Upper lobe of left lung (tissue), 6 donors: ENCODE measurements at places on chromosomes 7 and 10.
A peak's percentile ranks its signal among the peaks of the same experiment; 100 is the strongest.

GRCh38 chr7:32048970-32049491 lies 21.2 kb downstream of the PDE1C start:
- H3K4me3 ChIP-seq: no peak overlapping the region
- no peaks in the 10 kb centered on the region for H3K27me3 ChIP-seq
- DNase-seq: no peak
- H3K36me3 ChIP-seq: no peaks in the 10 kb centered on the region

- DNase-seq: no peak
- no peaks in the 10 kb centered on the region for H3K36me3 ChIP-seq
- no peaks in the 10 kb centered on the region for H3K27me3 ChIP-seq
- no peaks in the 10 kb centered on the region for H3K4me1 ChIP-seq
- no peak overlapping the region for H3K27ac ChIP-seq
- no peak overlapping the region for H3K4me3 ChIP-seq
Observed at GRCh38 chr10:61065051-61065450, 121.1 kb upstream of the RHOBTB1 start.

- H3K27me3 ChIP-seq: no peaks in the 10 kb centered on the region
- peaks cover 7% of the 10 kb centered on the region for H3K36me3 ChIP-seq
- no peak overlapping the region for H3K4me3 ChIP-seq
- H3K27ac ChIP-seq: no peak overlapping the region
- no peaks in the 10 kb centered on the region for H3K4me1 ChIP-seq
Observed at GRCh38 chr10:67925449-67926005, 41.1 kb downstream of the SIRT1 start.

- H3K36me3 ChIP-seq: no peaks in the 10 kb centered on the region
- peaks cover 22% of the 10 kb centered on the region for H3K4me1 ChIP-seq
- H3K4me3 ChIP-seq: no peak overlapping the region
Observed at GRCh38 chr10:4944841-4945240, 18.4 kb upstream of the AKR1C1 start.

GRCh38 chr7:141649137-141649864 lies 52.7 kb downstream of the DENND11 start:
- H3K36me3 ChIP-seq: peaks cover 7% of the 10 kb centered on the region
- no peak overlapping the region for H3K27ac ChIP-seq
- DNase-seq: no peak
- H3K27me3 ChIP-seq: no peaks in the 10 kb centered on the region
- no peak overlapping the region for H3K4me3 ChIP-seq

DNA sequence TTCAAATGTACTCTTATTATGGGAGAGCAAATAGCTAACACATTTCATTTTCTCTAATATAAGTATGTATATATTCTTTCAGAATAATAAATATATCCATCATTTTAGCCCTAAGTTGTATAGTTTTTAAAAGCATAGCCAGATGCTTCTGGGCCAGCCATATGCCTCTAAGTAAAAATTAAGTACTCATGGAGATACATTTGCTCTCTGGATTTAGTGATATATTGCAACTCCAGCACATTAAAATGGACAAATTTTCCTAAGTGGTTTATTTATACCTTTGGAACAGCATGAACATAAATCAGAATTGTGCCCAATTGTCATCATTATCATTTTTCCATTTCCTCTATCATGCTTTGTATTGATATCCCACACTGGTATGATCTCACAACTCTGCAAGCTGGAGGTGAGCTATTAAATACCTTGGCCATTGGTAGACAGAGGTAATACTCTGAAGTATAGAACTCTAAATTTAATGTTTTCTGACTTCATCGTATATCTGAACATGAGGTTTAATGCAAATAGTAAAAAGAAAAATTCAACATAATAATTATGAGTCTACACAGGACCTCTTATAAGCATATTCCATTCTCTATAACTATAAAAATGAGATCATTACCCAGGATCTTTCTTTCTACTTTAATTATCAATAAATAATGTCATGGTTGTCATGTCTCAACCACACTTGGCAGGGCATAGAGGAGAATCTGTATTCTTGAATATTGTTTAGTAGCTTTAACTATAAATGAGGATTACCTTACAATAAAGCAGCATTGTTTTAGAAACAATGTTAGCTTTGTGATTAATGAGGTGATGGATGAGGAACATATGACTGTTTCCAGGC lies 90.8 kb downstream of the AGMO start:
- no peaks in the 10 kb centered on the region for H3K36me3 ChIP-seq
- H3K4me1 ChIP-seq: no peaks in the 10 kb centered on the region
- no peaks in the 10 kb centered on the region for H3K27me3 ChIP-seq
- no peak overlapping the region for H3K4me3 ChIP-seq
- DNase-seq: no peak

DNA sequence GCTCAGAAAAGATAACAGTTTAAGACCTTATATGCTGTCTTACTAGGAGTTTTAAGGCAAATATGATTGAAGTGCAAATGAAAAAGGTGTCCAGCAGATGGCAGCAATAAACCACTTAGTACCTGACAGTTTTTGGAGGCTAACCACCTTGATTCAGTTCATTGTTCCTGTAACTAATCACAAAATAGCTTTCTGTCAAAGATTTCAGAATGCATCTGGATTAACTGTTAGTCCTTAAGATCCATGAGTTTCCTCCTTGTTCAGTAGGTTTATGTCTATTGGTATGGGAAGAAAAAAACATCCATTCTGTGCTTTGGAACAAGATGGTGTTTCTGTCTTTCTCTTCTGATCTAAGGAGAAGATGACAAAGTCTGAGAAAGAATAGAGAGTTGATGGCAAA lies 46.6 kb downstream of the CCSER2 start:
- H3K27me3 ChIP-seq: no peaks in the 10 kb centered on the region
- no peak overlapping the region for H3K27ac ChIP-seq
- H3K36me3 ChIP-seq: peaks cover 12% of the 10 kb centered on the region

DNA sequence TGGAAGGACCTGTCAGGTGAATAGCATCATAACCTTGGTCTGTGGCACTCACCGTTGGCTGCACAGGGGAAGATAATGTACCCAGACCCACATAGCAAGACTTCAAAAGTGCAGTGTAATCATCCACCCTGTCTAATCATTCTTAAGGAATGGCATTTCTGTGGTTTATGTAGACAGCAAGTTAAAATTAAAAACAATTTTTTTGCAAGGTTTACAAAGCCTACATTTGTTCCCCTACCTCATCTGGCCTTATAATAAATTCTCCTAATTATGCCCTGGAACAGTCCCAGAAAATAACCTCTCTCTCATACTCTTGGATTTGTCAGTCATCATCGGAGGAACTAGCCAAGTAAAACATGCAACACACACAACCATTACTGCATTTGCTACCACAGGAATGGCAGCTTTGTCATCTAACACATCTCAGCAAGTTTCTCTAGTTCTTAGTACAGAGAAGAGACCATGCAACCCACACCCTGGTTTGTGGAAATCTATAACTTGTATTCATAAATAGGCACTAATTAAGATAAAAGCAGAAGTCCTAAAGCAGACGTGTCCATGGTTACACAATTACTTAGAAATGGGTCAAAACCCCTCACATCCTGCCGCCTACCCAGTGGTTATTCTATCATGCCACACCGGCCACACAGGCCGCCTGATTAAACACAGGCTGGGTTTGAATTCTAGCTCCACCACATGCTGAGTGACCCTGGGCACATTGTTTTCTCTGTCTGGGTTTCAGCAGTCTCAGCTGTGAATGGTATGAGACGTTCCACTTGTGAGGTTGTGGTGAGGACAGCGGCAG lies 19.1 kb downstream of the ABLIM1 start:
- no peak overlapping the region for H3K4me3 ChIP-seq
- DNase-seq: no peak
- no peak overlapping the region for H3K27ac ChIP-seq
- H3K36me3 ChIP-seq: no peaks in the 10 kb centered on the region
- no peaks in the 10 kb centered on the region for H3K27me3 ChIP-seq

DNA sequence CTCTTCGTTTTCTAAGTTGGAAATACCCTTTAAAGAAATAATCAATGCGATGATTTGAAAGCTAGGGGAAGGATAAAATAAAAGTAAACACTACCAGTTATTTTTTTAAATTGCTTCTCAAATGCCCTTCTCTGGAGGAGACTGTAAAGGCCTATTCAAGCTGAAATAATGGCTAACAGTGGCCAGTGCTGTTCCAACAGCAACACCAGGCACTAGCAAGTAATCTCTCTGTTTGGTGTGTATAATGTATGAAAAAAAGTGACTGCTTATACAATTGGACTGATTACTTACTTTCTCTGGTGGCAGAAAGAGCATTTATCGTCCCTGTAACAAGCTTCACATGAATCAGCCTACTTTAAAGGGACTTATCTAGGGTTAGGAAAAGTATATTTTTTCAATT lies 102.7 kb downstream of the CSTF2T start:
- no peaks in the 10 kb centered on the region for H3K36me3 ChIP-seq
- DNase-seq: no peak
- no peaks in the 10 kb centered on the region for H3K27me3 ChIP-seq
- no peaks in the 10 kb centered on the region for H3K4me1 ChIP-seq
- H3K27ac ChIP-seq: no peak overlapping the region

DNA sequence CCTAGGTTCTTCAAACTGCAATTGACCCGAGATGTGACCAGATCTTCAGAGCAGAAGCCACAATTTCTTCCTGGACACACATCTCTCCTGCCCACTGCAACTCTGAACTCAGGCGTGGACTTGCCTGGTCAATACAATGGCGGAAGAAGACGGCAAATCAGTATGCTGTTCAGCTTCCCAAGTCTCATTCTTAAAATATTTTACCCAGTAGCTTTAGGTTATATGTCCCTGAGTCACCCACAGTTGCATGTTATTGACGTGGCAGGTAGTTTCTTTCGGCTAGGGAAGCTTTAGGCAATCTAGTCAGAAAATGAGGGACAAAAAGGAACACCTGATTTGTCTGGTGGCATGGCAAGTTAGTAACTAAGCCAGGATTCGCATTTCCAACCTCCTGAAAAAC lies 22.5 kb downstream of the CEP41 start:
- H3K27me3 ChIP-seq: no peaks in the 10 kb centered on the region
- DNase-seq: no peak
- no peak overlapping the region for H3K4me3 ChIP-seq

GRCh38 chr10:96292971-96293920 lies 11.0 kb upstream of the DNTT start:
- no peaks in the 10 kb centered on the region for H3K36me3 ChIP-seq

DNA sequence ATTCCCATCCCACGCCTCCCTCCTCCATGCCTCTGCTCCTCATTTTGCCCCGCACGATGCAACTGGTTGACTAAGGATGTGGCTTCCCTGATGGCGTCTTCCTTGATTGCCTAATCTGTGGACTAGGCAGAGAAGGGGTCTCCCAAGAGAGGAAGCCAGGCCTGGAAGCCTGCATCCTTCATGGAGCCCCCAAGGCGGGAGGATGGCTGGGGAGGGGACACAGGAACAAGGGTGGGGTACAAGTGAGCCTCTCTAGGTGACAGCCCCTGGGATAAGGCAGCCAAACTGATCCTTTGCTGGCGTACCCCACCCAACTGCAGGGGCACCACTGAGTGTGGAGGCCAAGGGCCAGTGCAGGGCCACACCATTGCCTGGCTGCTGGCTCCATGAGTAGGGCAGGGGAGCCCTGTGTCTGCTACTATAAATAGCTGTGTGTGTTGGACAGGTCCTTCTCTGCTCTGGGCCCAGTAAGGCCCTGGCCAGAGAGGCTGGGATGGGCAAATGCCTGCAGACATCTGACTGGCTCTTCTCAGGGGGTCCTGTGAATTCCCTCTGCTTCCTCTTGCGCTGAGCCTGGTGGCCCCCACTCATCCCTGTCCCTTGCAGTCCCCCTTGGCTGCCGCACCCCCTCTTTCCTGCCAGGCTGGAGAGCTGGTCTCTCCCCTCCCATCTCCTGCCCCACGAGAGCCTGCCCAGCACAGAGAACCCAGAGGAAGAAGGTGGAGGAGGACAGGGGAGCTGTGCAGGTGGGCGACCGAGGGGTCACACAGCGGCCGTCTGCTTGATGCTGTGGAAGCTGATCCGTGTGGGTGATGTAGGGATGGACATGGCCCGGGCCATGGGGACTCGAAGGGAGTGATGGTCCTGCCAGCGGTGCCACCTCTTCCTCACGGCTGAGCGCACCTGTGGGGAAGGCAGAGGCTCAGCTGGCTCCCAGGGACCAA lies 29.3 kb downstream of the CRHR2 start:
- H3K27me3 ChIP-seq: no peaks in the 10 kb centered on the region
- H3K4me1 ChIP-seq: no peaks in the 10 kb centered on the region
- no peak overlapping the region for H3K27ac ChIP-seq

GRCh38 chr7:97865104-97865503 lies 7.1 kb downstream of the ASNS start:
- H3K27ac ChIP-seq: no peak overlapping the region
- no peaks in the 10 kb centered on the region for H3K27me3 ChIP-seq
- no peaks in the 10 kb centered on the region for H3K36me3 ChIP-seq
- no peak for DNase-seq
- no peaks in the 10 kb centered on the region for H3K4me1 ChIP-seq

- no peak for DNase-seq
- no peaks in the 10 kb centered on the region for H3K36me3 ChIP-seq
- H3K27me3 ChIP-seq: no peaks in the 10 kb centered on the region
- no peaks in the 10 kb centered on the region for H3K4me1 ChIP-seq
- no peak overlapping the region for H3K4me3 ChIP-seq
Observed at GRCh38 chr7:134180376-134180775, 53.2 kb downstream of the LRGUK start.

GRCh38 chr7:46654546-46655443 lies 733.7 kb upstream of the IGFBP3 start:
- DNase-seq: no peak
- no peak overlapping the region for H3K4me3 ChIP-seq
- no peaks in the 10 kb centered on the region for H3K27me3 ChIP-seq

DNA sequence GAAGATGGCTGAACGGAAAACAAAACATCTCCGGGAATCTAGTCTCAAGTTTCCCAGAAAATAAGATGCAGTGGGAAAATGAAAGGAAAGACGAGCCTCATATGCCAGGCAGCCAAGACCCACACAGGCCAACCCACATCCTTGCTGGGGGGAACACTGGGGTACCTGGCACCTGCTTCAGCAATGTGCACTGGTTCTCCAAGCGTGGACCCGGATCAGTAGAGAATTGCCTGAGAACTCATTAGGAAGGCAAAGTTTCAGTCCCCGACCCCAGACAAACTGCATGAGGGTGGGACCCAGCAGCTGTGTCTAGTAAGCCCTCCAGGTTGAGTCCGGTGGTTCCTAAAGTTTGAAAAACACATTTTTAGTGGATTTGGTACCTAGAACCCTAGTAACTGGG lies 18.4 kb downstream of the FAM53B start:
- H3K27ac ChIP-seq: peak overlapping the region; percentile 24
- H3K36me3 ChIP-seq: no peaks in the 10 kb centered on the region
- H3K4me3 ChIP-seq: no peak overlapping the region
- peaks cover 68% of the 10 kb centered on the region for H3K4me1 ChIP-seq
- no peaks in the 10 kb centered on the region for H3K27me3 ChIP-seq

DNA sequence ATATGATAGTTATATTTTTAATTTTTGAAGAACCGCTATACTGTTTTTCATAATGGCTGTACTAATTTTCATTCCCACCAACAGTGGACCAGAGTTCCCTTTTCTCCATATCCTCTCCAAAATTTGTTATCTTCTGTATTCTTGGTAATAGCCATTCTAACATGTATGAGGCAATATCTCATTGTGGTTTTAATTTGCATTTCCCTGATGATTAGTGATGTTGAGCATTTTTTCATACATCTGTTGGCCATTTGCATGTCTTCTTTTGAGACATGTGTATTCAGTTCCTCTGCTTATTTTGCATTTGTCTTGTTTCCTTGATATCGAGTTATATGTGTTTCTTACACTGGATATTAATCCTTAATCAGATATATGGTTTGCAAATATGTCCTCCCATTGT lies 770.8 kb upstream of the MBL2 start:
- no peaks in the 10 kb centered on the region for H3K36me3 ChIP-seq
- DNase-seq: no peak
- no peaks in the 10 kb centered on the region for H3K27me3 ChIP-seq
- H3K27ac ChIP-seq: no peak overlapping the region

GRCh38 chr10:12638103-12638502 lies 288.8 kb downstream of the CAMK1D start:
- no peaks in the 10 kb centered on the region for H3K27me3 ChIP-seq
- no peaks in the 10 kb centered on the region for H3K4me1 ChIP-seq
- no peak overlapping the region for H3K27ac ChIP-seq
- no peak for DNase-seq
- H3K36me3 ChIP-seq: no peaks in the 10 kb centered on the region
